ENCODE measurements at places on chromosomes 12 and 14.
A peak's percentile ranks its signal among the peaks of the same experiment; 100 is the strongest.

DNA sequence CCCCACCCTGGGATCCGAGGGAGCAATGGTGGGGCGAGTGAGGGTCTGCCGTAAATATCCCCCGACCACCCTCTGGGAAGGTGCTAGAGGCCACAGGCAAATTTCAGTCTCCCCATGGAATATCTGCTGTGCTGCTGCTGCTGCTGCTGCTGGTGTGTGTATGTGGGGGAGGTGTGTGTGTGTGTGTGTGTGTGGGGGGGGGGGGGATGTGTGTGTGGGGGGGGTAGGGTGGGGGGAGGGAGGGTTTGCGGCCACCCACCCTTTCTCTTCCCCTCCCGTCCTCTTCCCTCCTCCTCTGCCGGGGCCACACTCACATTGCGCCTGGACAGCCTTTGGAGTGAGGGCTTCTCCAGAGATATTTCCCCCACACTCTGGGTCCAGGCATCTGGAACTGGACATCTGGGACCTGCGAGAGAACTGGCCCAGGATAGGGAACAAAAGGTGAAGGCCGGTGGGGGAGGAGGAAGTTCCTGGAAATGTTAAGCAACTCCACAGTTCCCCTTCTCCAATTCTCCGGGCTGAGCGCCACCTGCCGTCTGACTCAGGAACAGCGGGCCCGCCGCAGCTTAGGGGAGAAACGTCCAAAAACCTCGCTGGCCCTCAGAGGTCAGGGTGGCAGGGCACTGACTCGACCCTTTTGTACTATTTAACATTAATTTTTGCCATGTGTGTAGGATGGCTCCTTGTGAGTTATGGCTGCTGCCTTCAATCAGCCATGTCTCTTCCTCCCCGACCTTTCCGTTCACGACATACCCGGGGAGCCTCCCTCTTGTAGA, at the start of gene C1RL:
C1RL (minus strand) TSS at position 419 of the 776 bp plus-strand sequence; CDS start at position 385, 34 bp downstream.
- DNase-seq: peak; percentile 81

GRCh38 chr12:31009976-31010375, 63.7 kb upstream of the DDX11 start:
- DNase-seq: no peak

- no peak for DNase-seq
These were observed 42.0 kb downstream of the CNTN1 start for GRCh38 chr12:40734276-40734675.

DNA sequence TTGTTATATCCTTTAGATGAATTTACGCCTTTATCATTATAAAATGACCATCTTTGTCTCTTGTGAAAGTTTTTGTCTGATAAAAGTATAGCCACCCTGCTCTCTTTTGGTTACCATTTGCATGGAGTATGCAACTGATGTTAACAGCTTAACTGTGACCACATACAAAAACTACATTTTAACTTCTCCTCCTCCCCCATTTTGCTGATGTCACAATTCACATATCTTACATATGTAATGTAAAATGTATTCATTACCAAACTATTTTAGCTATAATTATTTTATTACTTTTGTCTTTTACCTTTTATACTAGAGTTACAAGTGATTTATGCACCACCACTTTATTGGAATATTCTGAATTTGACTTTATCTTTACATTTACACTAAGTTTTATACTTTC, 184.5 kb upstream of the NPAS3 start:
- no peak for DNase-seq

All from CD4-positive, alpha-beta T cell treated with Interleukin-15 for 4 hours (primary cell).